Activated T-cell treated with anti-CD3 and anti-CD28 coated beads, Interleukin-2, amount 50 U/mL, for 48 hours (primary cell): ENCODE measurements at places on chromosomes 6 and 20.
A peak's percentile ranks its signal among the peaks of the same experiment; 100 is the strongest.

- DNase-seq = no peak
Observed at GRCh38 chr6:2958776-2959175, 12.6 kb downstream of the SERPINB6 start.

DNA sequence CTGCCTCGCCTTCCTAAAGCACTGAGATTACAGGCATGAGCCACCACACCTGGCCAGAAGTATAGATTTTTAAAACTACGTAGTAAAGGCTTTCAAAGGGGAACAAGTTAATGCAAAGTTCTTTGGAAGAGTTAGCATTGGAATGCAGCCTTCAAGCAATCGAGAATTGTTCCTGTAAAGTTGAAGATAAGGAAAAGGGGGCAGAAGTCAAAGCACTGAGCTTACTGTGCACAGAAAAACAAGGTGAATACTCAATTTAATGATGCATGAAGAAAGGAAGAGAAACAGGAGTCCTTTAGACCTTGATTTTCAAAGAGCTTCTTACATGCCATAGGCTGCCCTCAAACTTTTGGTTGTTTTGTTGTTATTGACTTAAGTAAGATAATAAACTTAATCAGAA, 29.1 kb upstream of the LGSN start:
- no peak for DNase-seq

DNA sequence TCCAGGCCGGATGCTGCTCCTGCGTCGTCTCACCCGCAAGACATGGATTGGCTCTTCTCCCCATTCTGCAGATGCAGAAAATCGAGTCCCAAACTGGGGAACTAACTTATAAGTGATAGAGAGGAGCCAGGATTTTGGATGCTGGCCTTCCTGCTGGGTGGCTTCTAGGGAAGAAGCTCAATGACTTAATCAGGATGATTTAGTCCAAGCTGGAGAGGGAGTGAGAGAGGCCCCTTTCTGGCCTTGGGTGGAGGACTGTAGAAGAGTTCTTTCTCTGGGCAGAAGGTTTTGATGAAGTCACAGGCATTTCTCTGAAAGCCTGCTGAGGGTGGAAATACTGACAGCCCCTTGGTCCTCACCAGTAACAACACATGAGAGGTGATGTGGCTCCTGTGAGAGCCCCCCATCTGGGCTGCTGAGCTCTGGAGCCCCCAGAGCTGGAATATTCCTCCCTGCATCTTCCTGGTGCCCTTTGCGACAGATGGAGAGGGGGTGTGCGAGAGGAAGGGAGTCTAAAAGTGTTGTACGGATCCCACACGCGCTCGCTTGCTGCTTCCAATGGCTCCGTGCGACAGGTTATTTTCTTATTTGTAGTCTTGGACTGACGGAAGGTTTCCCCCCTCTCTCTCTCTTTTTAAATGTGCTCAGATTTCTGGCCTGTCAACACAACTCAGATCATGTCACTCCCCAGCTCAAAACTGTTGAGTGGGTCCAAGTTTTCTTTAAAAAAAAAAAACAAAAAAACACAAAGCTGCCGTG, 3.5 kb downstream of the SIRPA start:
- no peak for DNase-seq

GRCh38 chr6:13687917-13688351, 23.7 kb downstream of the RANBP9 start:
- DNase-seq = no peak

- no peak for DNase-seq
Observed at GRCh38 chr6:144823131-144823530, 538.0 kb downstream of the UTRN start.

DNA sequence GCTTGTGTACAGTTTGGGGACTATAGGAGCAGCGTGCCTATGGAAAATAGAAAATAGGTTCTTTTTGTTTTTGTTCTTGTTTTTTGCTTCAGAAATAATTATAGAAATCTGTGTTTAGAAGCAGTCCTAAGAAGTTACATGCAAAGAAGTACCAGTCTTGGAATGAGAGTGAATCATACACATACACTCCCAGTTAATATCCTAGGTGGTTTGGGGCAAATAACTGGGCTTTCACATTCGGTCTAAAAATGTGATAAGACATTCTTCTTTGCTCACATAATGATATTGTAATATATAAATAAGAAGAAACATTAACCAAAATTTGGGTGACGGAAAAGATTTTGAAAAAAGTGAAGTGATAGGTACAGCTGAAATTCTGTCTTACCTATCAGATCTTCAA, 61.0 kb downstream of the ENPP1 start:
- DNase-seq = no peak

GRCh38 chr20:57785720-57786119, 75.9 kb upstream of the PMEPA1 start:
- no peak for DNase-seq

DNA sequence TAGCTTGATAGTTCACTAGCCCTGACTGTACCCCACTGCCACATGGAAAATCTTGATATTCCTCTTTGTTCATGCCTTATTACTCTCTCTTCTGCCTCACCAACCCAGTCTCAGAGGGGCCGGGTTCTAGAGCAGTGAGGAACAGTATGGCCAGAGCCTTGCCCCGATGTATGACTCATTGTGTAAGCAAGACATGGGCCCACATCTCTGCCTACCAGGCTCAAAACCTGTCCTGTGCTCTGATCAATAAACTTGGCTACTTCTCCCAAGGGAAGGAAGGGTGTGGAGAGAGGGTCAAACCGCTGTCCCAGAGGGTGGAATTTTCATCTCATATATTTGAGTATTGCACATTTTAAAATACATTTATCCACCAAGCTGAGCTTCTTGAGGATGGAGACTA, 91.7 kb downstream of the DNAH8 start:
- no peak for DNase-seq

- DNase-seq = no peak
Observed at GRCh38 chr20:46302106-46302505, 6.2 kb downstream of the CDH22 start.

- DNase-seq = no peak
Observed at GRCh38 chr6:56541030-56541600, 101.6 kb downstream of the DST start.

DNA sequence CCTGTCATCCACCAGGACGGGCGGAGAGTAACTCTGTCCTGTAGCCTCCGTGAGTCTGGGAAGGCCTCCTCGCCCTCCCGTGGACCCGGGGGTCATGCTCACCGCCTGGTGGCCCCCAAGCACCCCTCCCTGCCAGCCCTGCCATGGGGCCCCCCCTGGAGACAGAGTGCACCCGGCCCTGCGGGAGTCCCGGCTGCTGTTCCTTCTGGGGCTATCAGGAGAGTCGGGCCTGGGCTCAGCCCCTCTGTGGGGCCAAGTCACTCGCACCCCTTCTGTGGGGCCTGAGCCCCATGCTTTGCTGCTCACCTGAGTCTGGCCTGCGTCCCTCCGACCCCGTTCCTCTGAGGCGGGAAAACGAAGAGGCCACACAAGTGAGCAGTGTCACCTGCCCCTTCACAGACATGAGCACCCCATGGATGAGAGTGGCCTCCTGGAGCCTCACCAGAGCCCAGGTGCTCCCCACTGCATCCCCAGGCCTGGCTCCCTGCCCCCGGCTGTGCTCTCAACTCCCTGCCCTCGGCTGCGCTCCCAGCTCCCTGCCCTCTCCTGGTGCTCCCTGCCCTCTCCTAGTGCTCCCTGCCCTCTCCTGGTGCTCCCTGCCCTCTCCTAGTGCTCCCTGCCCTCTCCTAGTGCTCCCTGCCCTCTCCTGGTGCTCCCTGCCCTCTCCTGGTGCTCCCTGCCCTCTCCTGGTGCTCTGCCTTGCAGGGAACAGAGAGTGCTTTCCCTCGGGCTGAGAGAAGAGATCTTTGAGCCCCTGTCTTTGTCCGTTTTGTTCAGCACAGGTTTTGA, 4.6 kb upstream of the CHRNA4 start:
- no peak for DNase-seq

- DNase-seq = no peak
Observed at GRCh38 chr20:23568971-23569330, 667 bp upstream of the CST9L start.

- no peak for DNase-seq
Observed at GRCh38 chr20:4158466-4159050, 143.2 kb upstream of the RNF24 start.

- no peak for DNase-seq
Observed at GRCh38 chr20:59644371-59644939, 40.1 kb downstream of the PHACTR3 start.

- DNase-seq = no peak
Observed at GRCh38 chr20:2397595-2398145, 17.0 kb downstream of the TGM6 start.

DNA sequence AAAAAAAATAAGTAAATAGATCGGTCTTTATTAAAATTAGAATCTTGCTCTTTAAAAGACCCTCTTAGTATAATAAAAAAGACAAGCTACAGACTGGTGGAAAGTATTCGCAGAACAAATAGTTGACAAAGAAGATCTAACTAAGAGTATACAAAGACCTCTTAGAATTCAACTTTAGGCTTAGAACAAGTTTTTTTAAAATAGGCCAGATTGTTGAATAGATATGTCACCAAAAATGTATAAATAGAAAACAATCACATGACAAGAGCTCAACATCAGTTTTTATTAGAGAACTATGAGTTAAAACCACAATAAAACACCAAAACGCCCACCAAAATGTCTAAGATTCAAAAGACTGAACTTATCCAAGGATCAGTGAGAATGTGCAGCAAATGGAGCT, 632.7 kb upstream of the PTCHD4 start:
- DNase-seq = no peak

DNA sequence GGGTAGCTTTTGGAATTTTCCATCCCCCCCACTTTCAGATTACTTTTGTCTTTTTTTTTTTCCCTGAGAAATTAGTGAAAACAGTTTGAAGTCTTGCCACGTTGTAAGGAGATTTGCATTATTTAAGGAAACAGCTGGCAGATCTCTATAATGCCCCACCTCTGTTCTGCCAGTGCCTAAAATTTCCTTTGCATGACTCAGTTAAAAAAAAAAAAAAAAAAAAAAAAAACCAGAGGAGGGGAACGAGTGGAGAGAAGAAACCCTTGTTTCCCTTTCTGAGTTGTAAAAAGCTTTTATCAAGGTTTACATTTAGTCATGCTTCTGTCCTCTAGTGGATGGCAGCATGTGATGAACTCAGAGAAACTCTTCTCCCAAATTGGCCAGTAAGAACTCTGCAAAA, 33.5 kb downstream of the CARMIL1 start:
- DNase-seq = no peak

GRCh38 chr20:25408170-25408547, 686 bp downstream of the GINS1 start:
- no peak for DNase-seq

- peak; percentile 67 for DNase-seq
Observed at GRCh38 chr6:3022765-3023662, 23.3 kb downstream of the NQO2 start.

- DNase-seq = no peak
Observed at GRCh38 chr6:105212587-105212986, 32.8 kb upstream of the POPDC3 start.

DNA sequence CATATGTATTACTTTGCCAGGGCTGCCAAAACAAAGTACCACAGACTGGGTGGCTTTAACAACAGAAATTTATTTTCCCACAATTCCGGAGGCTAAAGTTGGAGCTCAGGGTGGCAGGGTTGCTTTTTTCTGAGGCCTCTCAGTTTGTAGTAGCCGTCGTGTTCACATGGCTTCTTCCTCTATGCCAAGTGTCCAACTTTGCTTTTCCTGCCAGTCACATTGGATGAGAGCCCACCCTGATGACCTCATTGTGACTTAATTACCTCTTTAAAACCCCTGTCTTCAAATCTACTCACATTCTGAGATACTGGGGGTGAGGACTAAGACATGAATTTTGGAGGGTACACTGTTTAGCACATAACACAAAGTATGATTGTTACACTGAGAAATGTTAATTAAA, 9.9 kb upstream of the ECT2L start:
- no peak for DNase-seq

DNA sequence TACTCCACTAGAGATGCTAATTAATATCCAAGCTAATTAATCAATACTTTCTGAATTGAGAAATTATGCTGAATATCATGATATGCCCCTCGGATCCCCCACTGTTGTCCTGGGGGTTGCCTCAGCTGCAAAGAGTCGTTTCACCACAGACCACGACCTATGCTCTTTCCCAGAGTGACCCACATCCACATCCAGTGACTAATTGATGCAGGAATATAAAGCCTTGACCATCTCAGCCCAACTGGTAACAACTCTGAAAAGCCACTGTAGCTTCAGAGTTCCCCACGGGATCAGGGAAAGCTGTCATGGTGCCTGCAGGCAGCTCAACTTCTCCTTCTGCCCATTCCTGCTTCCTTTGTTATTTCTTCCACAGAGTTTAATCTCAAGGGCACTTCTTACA, 116.9 kb downstream of the RWDD2A start:
- no peak for DNase-seq

DNA sequence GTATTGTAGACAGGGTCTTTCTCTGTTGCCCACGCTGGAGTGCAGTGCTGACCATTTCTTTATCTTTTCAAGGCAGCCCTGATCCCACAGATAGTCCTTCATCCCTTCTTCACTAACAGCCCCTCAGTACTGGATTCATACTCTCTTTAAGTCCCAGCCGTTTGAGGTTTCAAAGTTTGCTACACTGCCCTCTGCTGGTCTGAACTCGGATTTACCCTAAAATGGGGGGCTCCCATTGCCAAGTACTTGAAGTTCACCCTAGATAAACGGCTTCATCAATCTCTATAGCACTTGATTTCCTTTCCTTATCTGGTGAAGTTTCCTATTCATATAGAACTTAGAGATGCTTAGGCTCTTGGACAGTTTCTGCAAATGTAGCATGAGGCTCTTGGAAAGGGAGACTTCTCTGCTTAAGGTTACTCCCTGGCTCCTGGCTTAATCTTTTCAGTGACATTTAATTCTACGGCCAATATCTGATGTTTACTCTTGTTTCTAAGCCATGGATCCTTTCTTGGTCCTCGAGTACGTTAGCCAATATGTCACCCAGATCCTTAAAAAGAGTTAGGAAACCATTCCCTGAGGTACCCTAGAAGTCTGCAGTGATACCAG, 21.4 kb upstream of the PREP start:
- DNase-seq = peak; percentile 78

- no peak for DNase-seq
Observed at GRCh38 chr6:14059791-14060436, 57.7 kb upstream of the CD83 start.

DNA sequence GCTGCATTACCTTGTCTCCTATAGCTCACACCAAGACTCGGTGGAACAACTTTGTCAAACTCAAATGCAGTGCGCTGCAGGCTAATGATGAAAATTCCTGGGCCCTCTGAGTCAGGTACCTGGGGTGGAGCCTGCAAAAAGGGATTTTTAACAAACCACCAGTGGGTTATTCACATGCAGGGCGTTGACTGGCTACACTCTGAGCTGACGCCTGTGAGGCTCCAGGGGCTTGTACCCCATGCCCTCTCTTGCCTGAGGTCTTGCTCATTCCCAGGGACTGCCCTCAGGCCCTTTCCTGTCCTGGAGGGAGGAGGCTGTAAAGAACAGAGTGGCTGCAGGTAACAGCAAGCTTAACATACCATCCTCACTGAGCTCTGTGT, 9.2 kb downstream of the GTSF1L start:
- DNase-seq = no peak
